NCI-H460 (cell line): ENCODE measurements at places on chromosomes 7 and 10.

DNA sequence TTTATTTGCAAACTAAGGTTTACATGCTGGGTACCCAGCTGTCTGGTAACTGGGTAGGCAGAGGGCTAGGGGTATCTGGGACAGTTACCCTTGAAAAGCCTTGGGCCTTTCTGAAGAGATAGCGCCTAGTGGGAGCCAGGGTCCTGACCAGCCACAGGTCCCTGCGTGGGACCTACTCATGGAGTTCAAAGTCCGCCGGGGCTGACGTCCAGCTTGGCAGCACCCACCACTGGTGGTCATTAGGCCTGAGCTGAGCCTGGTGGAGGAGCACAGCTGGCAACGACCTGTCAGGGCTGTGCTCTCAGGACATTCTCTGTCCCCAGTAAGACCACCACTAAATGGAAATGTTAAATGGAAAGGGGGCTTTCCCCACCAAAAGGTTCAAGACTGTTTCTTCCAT lies 20.0 kb downstream of the GUSB start:
- DNase-seq: no peak

GRCh38 chr10:87622314-87623004 lies 37.2 kb upstream of the PAPSS2 start:
- DNase-seq: no peak

GRCh38 chr7:16982640-16983350 lies 101.0 kb upstream of the AGR3 start:
- DNase-seq: peak; percentile 53

DNA sequence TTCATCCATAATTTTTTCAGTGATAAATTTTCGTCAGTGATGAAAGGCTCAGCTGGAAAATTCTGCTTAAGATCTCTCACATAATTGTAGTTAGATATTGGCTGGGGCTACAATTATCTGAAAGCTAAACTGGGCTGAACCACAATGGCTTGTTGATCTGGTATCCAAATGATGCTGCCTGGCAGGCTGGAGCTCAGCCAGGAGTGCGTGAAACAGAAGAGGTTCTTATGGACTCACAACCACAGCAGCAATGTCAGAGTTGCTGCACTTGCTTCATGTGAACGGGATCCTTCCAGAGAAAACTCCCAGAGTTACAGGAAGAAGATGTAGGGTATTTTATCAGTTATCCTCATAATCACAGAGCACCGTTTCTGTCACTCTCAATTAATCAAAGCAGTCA lies 533.2 kb upstream of the POM121L12 start:
- no peak for DNase-seq

- DNase-seq: no peak
Measured at GRCh38 chr10:10605551-10606081, 412.1 kb upstream of the CELF2 start.

GRCh38 chr7:23691320-23691719 lies 11.3 kb downstream of the FAM221A start:
- no peak for DNase-seq

DNA sequence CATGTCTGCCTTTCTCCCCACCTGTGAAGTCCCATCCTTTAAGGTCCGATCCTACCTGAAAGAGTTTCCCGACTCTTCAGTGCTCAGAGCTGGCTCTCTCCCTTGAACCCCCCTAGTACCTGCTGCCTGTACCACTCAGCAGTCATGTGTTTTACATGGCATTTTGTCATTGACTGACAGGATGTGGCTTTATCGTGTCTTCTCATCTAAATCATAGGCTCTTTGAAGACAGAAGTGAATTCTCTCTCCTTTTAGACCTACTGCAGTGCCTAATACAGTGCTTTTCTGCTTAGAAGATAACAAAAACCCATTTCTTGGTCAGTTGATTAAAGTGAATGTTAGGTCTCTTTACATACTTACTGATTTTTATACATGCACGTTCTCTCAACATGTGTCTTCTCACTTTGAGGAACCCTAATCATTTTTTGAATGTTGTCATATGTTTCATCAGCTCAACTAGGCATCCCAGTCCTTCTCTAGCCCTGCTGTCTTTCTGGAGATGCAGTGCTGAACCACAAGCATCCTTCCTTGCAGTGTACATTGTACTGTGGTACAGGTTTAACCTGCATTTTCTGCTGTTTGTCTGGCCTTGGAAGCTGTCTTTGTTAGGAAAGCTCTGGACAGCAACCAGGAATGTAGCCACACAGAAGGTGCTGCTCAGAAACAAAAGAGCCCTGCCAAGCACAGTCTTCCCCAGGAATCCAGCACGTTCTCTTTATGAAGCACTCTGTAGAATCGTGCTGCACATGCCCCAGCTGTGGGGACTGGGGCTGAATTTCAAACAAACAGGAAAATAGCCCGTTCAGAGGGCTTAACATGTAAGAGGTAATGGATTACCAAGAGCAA lies 28.1 kb upstream of the LRRC4 start:
- DNase-seq: no peak
